Occipital lobe (tissue), 3 donors: ENCODE measurements at places on chromosomes 4 and X.

DNA sequence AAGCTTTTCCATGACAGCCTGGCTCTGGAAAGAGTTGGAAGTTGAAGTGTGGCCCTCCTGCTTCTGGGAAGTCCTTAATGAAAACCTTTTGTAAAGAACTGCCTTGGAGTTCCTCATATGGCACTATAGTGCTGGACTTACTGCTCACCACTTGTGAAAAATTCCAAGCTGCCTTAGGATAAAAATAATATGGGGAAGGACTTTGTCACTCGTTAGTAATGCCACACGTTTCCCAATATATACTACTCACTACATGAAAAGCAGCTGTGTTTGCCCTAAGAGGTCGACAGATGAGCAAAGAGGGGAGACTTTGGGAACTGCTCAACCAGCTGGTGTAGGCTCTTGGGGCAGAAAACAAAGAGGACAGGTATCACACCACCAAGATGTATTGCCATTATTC lies 11.7 kb downstream of the OPHN1 start:
- no peak for DNase-seq

GRCh38 chr4:13215560-13215959 lies 268.6 kb downstream of the RAB28 start:
- no peak for DNase-seq

GRCh38 chr4:108320061-108320460 lies 151.3 kb upstream of the LEF1 start:
- no peak for DNase-seq

GRCh38 chrX:149151805-149152757 lies 353.0 kb downstream of the IDS start:
- no peak for DNase-seq

DNA sequence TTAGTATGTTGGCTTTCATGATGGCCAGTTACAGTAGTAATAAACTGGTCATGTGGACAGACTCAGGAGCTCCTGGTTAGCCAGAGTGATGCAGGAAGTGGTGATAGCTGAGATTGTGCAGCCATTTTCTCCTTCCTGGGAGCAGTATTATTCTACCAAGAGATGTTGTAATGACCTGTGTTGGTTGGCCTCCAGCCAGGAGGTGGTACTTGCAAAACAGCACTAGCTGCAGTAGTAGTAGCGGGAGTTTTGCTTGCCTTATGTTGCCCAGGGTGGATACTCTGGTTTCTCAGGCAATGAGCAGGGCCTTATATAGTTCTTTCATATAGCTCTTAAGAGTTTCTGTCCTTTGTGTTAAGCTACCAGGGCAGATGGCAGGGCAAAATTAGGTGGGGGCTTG lies 998.8 kb downstream of the GLUD2 start:
- no peak for DNase-seq

DNA sequence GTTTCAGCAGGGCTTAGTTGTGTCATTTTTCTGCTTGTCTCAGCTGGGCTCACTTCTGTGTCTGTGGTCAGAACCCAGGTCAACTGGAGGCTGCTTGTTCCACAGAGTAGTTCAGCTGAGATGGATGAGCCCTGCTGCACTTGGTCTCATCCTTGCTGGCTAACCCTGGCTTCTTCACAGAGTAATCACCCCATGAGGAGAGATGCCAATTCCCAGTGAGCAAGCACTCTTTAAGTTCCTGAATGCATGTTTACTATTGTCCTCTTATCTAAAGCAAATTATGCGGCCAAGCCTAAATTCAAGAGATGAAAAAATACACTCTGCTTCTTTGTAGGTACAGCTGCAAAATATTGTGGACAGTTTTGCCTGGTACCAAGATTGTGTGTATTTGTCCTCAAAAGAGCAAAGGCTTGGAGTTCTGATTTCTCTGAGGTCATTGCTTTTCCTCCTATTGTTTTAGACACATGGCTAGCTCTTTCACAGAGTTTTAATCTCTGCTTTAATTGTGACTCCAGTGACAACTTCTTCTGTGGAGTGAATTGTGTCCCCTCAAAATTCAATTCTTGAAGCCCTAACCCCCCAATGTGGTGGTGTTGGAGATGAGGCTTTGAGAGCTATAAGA lies 236.6 kb upstream of the ANKRD50 start:
- no peak for DNase-seq

- no peak for DNase-seq
Observed at GRCh38 chrX:43822014-43822413, 60.2 kb downstream of the MAOB start.

DNA sequence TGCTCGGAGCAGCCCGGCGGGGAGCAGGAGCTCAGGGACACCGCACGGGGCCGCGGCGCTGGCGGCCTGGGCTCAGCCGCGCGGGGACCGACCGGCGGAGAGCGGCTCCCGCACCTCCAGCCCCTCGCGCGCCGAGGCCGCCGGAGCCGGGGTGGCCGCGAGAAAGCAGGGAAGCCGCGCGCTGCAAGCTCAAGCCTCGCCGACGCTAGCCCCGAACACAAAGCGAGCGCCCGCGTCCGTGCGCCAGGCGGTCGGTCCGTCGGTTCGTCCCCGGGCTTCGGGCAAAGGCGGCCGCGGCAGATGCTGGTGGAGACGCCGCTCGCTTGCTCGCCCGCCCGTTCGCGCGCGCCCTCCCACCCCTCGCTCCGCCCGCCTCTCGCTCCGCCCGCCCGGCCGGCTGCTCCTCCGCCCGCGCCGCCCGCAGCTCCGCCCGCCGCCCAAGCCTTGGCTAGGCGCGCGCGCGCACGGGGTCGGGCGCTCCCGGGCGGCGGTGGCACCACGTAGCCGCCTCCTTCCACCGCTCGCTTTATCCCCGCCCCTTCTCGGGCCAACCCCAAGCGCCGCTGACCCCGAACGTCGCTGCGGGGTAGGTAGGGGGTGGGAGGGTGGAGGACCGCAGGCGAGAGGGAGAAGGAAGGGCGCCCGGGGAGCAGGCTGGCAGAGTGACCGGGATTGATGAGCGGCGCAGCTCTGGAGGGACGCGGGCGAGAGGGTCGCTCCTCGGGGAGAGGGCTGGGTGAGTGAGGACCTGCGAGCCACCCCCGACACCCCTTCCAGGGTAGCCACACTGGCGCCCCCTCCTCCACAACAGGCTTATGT lies at the start of gene TSPAN5:
Gene TSPAN5, minus strand, starts transcription at position 325 of the 819 bp plus-strand sequence.
- DNase-seq: peak; percentile 69

DNA sequence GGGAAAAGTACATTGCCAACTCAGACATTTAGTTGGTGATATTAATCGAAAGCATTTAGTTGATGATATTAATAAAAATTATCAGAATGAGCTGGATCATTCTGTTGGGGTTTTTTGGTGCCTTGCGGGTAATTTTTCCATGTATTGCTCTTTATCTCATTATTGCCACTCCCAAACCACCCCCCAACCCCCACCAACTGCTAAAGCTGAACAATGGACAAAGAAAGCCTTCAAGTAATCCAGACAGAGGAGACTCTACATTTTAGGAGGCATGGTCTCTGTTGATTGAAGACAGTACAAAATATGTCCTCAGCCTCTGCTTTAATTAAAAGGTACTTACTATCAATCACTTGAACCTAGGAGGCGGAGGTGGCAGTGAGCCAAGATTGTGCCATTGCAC lies 22.5 kb downstream of the PDK3 start:
- no peak for DNase-seq

GRCh38 chrX:115906276-115906675 lies 264.3 kb upstream of the AGTR2 start:
- no peak for DNase-seq

- no peak for DNase-seq
Observed at GRCh38 chr4:130901321-130901720, 1805.4 kb downstream of the C4orf33 start.

- no peak for DNase-seq
Observed at GRCh38 chrX:155127465-155127864, 56.2 kb downstream of the BRCC3 start.

DNA sequence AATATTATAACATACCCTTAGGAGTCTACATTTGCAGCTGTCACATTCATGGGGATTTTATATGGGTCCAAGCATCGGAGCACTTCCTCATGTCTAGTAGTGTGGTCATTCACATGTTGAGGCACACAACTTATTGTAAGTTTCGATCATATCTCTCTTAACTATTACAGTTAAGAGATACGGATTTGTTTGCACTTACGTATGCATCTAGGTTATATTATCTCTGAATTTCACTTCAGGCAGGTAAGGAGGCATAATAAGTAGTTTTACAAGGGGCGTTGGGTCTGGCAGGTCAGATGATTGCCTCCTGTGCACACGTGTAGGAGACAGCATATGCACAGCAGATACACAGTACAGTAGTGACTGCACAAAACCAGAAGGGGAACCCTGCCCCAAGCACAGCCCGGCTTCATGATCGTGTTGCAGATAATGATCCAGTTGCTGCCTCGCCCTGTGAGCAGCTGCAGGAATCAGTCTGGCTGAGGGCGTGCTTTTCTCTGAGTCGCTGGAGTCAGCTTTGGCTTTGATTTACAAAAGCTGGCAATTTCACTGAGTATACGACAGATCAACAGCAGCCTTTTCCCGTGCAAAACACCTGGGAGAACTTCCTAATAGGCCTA lies 302.9 kb upstream of the GATB start:
- DNase-seq: no peak

DNA sequence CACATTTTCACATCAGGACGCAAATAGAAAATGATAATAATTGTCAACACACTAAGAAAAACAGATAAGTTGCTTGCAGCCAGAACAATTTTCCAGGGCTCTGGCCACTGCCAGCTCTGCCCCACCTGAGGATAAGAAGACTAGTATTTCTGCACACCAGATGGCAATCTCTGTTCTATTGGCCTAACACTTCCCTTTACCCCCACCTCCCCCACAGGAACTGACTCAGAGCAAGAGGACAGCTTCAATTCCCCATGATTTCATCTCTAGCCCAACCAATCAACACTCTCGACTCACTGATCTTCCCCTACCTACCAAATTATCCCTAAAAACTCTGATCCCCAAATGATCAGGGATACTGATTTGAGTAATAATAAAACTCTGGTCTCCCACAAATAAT lies 164.0 kb downstream of the SMARCA1 start:
- no peak for DNase-seq

DNA sequence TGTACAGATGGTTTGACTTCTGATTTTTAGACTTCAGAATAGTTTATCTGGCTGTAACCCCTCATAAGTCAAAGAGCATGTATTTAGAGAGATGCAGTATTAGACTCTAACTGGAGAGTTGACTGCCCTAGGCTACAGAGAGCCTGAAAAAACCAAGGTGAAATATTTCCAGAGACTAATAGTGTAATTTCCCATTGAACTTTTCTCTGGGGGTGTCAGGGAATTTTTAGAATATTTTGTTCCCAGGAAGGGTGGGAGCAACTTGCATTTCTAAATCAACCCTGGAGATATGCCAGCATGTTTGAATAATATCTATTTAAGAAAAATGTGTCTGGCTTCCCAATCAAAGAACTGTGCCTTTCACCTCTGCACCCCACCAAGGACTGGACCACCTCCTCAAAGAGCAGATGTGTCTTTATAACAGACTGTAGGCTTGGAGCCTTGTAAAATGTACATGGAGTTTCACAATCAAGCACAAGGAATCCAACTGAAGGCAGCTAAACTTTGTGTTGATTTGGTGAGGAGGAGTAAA lies 2.0 kb downstream of the ANXA3 start:
- DNase-seq: no peak

DNA sequence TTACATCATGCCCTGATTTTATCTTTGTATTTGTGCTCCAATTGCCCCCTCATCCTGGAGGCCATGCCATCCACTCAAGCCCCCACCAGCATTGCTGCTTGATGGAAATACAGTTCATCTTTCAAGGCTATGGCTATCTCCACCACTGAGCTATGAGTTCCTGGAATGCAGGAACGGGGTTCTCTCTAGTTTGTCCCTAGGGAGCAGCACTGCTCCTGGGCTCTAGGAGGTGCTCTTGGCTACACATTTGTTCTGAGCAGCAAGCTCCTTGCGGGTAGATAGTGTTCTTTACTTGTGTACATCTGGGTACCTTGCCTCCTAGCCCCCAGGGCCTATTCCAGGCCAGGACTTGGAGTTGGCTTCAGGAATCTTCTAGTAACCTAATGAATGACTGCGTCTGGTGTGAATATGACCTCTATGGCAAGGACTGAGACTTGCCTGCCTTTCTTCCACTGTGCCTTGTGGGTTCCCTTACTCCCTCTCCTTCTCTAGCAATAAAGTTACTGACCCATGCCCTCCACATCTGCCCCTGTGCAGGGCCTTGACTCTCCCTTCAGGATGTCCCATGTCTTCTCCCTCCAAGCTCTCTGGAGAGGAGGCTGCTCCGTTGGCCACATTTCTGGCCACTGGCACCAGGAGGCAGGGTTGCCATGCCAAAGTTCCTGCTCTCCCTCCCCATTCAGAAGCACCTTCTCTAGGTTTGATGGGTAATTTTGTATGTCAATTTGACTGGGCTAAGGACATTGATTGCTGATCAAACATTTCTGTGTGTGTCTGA lies 7.6 kb downstream of the CITED1 start:
- no peak for DNase-seq

DNA sequence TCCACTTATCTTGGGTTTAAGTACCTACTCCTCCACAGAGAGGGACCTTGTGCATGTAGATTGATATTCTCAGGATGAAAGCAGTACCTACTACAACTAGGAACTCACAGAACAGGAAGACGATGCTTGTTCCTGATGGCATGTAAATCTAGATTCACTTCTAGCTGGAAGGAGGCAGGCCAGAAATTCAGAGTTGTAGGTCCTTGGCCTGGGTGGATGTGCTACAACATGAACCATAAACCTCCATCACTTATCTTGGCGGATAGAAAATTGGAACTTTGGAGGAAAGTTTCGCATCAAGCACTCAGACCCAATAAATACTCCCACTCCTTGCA lies 9.3 kb upstream of the SMIM20 start:
- DNase-seq: no peak

GRCh38 chrX:44937606-44938005 lies 64.6 kb downstream of the KDM6A start:
- no peak for DNase-seq

DNA sequence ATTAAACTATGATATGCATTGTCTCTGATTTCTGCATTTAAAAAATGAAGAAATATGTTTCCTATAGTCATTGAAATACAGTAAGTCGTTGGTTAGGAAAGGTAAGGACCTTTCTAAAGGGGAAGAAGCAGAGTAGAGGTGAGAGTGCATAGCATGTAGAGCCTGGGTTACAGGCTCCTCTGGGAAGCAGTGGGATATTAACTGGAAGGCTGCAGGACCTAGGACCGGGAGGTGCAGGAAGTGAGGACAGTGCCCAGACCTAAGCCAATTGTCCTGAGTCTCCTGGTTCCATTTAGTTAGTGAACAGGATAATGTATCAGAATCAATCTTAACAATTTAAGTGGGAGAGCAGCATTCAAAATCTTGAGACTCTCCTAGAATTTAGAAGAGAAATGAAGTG lies 237.1 kb upstream of the NUDT6 start:
- DNase-seq: no peak

GRCh38 chr4:138916763-138917162 lies 98.8 kb upstream of the NOCT start:
- DNase-seq: no peak
